Upper lobe of left lung (tissue), 6 donors: ENCODE measurements at places on chromosomes 6 and 20. TPM values are rescaled to one million over a fixed set of nuclear protein-coding genes. Genes with fewer than 3 reads are reported as not detected.

The BCLAF1 gene
- 101 TPM for total RNA-seq

The HLA-DOB gene
- total RNA-seq: 6.4 TPM

The TRAM2 gene
- total RNA-seq: 11.4 TPM

The DACT2 gene
- 0.44 TPM for total RNA-seq

The NCOA3 gene
- 37.7 TPM for total RNA-seq

The EGFL8 gene
- 10.1 TPM for total RNA-seq

DNA sequence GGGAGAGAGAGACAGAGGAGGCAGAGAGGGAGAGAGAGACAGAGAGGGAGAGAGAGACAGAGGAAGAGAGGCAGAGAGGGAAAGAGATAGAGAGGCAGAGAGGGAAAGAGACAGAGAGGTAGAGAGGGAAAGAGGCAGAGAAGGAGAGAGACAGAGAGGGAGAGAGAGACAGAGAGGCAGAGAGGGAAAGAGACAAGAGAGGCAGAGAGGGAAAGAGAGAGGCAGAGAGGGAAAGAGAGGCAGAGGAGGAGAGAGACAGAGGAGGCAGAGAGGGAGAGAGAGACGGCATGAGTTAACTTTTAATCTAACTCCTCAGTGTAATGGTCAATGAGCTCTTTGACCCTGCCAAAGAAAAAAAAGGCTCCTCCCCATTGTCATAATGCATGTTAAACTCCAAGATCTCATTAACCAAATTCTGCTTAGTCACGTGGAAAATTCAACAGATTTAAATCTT, 7.1 kb downstream of the ELOVL2 start:
- no peak for DNase-seq

- no peak for DNase-seq
Measured at GRCh38 chr6:89581689-89582088, 56.9 kb downstream of the LYRM2 start.

GRCh38 chr6:169235286-169235685, 18.4 kb downstream of the THBS2 start:
- DNase-seq: no peak

DNA sequence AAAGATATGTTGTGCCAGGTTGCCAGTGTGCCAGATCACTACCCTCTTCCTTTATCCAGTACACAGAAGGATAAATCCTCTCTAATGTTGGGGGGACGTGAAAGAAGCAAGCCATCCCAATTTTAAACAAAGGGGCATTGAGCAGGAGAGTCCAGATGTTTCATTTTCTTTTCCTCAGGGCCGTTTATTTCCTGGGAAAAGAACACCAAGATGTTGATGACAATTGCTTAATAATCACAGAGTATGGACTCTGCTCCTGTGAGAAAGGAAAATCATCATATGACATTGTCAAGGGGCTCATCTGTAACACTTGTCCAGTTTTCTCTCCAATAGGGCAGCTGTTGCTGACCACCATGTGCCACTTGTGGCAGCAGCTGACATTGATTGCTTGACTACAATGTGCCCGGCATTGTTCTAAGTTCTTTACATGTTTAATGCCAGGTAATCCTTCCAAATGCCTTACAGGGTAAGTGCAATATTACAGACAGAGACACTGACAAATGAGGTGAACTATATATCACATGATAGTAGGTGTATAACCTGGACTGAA, 161.4 kb downstream of the CD109 start:
- no peak for DNase-seq

DNA sequence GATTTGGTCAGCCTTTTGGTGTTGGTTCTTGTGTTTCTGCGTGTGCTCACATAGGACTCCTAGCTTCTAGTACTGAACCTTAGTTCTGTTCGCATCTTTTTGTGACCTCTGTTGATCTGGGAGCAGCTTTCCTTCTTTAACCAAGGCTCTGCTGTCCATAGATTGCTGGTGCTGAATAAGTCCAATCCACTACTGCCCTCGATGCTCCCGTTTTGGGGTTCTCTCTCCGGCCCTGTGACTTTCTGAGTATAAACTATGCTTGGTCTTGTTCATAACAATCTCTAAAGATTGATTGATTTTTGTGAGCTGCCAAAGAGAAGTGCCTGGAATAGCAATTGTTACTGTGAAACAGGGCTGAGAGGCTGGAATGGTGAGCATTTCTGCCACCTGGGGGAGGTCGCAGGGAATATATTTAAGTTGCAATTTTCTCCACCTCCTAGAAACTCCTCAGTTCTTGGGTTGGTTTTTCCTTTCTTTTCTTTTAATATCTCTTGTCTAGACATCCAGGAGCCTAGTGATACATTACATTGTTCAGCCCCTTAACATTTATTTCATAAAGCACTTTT, 422.9 kb upstream of the CHD6 start:
- no peak for DNase-seq

- DNase-seq: no peak
Measured at GRCh38 chr6:150280703-150281102, 88.1 kb upstream of the IYD start.
